ENCODE measurements at places on chromosomes 5 and 9.

DNA sequence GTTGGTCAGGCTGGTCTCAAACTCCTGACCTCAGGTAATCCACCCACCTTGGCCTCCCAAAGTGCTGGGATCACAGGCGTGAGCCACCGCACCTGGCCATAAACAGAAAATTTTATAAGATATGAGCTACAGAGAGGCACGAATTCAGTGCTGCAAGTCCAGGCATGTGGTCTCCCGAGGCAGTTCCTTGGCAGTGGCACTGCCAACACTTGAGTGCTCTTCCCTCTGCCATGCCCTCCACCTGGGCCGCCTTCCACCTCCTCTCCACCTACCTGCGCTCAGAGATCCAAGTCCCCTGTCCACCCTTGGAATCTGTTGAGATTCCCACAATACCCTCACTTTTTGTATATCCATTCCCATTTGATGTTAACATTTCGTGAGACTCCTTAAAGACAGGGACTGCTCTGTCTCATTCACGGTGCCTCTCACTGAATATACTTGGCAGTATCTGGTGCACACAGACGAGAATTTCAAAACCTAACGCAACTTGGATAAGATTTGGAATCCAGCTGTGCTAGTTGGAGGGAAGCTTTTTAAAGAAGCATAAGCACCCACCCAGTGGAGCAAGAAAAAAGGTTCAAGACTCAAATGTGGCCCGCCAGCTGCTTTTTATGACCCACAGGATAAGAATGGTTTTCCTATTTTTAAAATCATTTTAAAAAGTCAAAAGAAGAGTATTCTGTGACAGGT is 68.3 kb downstream of the DCP2 start:
- DNase-seq, result no peak

DNA sequence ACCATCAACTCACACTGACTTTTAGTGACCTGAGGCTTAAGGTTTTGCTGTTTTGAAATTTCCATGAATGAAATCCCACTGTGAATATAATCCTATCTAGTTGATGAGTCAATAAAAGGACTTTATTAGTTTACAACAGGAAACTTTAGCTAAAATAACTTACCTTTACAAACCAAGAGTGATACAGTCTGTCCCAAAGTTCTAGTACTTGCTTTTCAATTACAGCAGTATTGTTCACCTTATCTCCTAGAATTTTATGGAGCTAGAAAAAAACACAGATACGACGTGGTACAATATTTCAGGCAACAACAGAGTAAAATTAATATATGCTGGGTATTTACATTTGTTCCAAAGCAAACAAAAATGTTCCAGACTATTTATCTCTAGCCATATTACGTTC is 46.9 kb upstream of the CTNNAL1 start:
- DNase-seq, result no peak

DNA sequence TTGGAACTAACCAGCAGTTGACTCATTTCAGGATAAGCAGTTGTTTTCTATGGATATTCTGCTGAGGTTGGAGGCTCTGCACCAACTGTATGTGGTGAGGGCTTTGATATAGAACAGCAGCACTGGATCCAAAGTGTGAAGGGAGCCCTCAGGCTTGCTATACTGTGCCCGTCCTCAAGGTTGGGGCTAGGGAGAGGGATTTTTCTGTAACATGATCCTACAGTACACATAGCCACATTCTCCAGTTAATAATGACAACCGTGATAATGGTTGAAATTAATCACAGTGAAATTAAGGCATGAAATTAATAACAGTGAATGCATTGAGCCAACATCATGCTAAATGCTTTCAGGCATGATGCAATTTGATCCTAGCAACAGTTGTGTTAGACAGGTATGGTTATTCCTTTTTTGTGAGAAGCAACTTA is 36.7 kb downstream of the ARHGAP26 start:
- no peak for DNase-seq

GRCh38 chr5:172766287-172767108 is 4.5 kb downstream of the DUSP1 start:
- DNase-seq, result peak; percentile 78

- DNase-seq, result no peak
Observed at GRCh38 chr5:80744149-80744548, 89.4 kb upstream of the DHFR start.

- DNase-seq, result no peak
Observed at GRCh38 chr9:75046725-75047345, 18.7 kb upstream of the CARNMT1 start.

DNA sequence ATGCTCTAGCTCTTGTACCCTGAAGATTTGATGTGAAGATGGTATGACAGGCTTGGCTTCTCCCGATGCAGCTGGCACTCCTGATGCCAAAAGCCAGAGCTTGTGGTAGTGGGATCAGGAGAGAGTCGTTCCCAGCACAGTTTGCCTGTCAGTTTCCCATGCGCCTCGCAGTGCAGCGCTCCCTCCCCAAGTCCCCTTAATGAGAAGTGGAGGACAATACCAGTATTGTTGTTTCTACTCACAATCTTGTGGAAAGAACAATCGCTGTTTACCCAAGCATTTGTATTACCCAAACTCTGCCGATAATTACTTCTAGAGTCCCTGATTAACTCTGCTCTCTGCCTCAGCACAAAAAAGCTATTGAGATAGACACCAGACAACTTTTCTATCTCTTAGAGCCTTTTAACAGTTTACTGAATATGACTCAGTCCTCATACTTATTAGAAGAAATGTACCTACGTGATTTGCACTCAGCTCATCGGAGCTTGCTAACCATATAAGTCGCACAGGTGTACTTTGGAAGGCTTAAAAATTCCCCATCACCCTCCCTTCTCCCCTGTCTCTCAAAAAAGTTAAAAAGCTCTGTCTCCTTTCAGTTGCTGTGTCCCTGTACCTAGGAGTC is 283.2 kb upstream of the TMEM161B start:
- no peak for DNase-seq
